ENCODE measurements at places on chromosomes 16 and 17.

DNA sequence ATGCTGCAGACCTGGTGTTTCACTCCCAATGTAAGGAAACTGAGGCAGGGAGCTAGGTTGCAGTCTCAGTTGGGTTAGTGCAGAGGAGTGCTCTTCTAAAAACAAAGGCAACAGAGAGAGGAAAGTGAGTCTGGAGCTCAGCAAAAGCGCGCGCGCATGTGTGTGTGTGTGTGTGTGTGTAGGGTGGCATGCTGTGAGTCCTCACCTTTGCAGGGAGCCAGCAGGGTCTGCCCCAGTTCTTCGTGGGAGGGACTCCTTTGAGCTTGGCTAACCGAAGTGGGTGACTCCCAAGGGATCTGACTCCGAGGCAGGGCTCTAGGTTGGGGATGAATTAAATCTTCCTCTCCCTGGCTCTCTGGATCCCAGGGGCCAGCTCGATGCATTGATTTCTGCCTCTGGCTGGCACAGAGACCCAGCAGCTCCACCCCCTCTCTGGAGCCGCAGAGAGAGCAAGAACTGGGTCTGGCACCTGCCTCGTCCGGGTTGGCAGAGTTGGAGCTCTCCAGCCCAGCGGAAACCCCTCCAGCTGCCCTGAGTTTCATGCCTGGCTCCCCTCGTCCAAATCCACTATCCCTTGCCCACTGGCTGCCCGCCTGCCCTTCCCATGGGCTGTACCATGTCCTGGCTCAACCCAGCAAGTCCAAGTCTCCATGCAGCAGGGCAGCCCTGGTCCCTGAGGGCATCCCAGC, 1.3 kb upstream of the BTBD17 start:
- no peak for DNase-seq

DNA sequence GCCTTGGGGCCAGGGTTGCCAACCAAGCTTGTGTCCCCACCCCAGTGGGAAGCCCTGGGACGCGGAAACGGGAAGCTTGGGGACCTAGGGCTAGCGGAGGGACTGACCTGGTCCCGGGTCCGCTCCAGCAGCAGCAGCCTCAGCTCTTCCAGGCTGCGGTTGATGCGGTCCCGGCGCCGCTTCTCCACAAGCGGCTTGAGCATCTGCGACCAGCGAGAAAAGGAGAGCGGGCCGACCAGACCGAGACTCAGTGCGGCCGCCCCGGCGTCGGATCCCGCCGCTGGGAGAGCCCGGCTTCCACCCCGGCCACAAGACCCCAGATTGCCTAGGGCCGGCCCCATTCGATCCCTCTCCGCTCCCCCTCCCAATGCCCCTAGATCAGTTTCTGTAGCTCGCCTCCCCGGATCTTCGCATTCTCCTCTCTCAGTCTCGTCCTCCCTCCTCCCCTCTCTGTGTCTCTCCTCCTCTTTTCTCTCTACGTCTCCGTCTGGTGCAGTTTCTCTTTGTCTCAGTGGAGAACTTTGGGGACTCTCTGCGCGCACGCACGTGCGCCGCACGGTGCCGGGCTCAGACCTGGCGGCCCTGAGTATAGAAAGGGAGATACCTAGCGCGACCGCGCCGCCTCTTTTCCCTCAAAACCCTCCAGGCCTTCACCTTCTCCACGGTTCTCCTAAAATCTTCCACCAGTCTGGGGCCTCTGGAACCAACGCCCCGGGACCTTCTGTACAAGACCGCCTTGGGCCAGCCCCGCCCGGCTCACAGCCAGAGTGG, 797 bp downstream of the HES7 start:
- DNase-seq: peak; percentile 27

DNA sequence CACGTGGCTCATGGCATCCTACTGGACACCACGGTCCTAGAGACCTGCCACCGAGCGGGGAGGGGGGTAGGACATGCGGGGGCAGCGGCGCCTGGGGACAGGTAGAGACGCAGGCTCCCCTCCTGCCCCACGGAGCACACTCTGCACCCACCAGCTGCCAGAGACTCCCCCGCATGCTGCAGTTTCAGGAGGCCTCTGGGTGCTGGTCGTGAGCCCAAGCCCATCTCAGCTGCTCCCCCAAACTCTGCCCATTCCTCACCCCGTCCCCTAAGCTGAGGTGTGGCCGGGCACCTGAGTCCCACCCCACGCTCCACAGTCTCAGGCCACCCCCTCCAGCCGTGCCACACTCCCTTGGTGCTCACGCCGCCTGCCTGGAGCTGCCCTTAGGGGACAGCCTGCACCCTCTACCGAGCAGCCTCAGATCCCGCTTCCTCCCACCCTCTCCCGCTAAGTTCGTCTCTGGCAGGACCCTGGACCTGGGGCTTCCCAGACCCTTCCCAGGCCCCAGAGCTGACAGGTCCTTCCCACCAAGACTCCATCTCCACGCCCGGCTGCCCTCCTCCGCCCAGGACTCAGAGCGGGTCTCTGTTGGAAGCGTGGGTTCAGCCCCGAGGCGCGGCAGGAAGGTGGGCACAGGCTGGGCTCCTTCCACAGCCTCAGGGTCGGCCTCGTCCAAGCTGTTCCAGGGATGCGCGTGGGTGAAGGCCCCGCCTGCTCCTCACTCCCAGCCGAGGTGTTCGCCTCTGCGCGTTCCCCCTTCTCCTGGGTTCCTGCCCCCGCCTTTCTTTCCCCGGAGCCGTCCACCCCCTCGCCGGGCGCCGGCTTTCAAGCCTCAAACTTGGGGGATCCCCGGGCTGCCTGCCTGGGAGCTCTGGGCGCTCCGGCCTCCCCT, 1.3 kb downstream of the RAB40B start:
- DNase-seq: no peak

DNA sequence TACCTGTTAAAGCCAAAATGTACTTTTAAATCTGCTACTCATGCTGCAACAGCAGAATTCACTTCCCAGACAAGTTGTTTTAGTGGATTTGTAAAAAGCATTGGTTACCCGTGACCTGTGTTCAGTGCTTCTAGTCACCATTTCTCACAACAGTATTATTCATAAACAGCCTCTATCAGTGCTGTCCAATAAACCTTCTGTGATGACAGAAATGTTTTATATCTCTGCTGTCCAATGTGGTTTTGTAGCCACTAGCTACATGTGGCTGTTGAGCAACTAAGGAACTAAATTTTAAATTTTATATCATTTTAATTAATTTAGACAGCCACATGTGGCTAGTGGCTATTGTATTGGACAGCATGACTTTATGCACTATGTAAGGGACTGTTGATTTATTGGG, 12.6 kb downstream of the MAP3K3 start:
- DNase-seq: no peak

GRCh38 chr17:28554565-28554964, 2.1 kb upstream of the UNC119 start:
- no peak for DNase-seq

DNA sequence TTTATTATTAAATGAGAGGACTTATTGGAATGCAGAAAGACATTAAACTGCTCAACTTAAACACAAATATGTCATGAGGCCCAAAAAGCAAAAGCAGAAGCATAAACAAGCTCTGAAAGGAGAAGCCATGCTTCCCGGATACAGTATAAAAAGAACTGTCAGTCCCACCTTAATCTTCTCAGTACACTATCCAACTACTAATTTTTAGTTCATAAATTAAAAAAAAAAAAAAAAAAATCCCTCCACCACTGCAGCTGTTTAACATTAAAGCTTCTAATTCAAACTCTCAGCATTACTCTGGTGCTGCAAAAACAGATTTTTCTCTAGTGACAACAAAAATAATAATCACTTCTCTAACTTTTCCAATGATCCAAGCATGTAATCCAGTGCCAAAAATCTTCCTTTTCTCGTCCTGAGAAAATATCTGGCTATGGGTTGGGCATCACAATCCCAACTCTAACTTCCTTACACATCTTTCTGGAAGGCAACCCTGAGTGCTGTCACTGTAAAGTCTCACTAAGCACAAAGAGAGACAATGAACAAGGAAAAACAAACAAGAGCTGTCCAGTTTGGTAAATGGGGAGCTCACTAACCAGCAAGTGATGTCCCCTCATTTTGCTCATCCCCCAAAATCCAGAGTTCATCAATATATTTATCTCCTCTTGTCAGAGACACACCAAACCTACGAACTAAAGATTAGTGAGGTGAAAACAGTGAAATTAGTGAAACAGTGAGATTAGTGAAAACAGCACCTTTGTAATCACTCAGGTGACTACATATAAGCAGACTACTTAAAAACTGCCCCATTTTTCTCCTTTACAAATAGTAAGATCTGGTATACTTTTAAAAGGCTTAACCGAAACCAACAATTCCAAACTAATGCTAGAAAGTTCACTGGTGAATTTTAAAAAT, 5.5 kb downstream of the USP32 start:
- DNase-seq: no peak

DNA sequence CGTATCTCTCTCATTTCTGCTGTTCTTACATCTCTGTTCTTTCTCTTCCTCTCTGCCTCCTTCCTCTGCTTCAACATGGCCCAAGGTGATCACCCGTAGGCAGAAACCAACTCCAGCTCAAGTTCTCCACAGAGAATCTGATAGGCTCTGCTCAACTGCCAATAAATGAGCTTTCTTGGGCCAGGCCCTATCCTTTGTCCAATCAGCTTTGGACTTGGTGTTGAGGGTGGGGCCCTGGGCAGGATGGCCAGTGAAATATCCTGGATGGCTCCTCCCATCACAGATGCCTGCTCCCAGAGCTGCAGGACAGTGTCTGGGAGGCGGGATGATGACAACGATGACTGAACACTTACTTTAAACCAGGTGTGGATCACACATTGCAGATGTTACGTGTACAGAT, 17.4 kb upstream of the BRD7 start:
- DNase-seq: no peak

DNA sequence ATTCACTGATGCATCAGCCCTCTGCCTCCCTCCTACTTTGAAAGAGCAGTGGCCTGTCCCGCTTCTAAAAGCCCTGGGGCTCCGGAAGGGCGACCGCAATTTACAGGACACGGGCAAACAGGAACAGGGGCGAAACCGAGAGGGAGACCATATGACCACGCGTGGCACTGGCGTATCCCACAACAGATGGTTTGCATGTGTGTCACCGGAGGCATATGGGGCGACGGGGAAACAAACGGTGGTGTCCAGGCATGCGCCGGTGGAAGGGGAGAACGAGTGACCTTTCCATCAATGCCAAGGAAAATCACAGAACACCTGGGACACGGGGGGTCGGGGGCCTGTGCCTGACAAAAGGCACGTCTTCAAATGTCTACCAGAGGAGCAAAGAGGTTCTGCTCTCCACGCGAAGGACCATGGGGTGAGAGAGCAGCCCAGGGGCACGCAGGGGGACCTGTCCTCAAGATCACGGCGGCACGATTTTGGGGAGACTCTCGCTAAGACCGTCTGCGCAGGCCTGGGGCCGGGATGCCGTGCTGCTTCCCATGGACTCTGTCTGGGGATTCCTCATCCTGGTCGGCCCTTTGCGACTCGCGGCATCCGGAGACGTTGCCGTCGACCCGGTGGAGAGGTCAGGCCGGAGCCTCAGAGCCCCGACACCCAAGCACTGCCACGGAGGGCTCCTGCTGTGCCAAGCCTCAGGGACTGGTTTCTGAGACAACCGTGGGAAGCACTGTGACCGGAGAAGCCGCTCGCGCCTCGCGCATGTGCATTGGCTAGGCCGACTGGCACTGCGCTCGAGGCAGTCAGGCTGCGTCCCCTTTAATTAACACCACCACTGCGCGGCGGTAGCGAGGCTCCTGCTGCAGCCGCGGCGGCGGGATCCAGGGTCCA, 12.8 kb upstream of the KCNJ18 start:
- DNase-seq: no peak

GRCh38 chr16:55569025-55569424, 2.5 kb downstream of the CAPNS2 start:
- DNase-seq: no peak

- DNase-seq: no peak
Measured at GRCh38 chr16:12462426-12463280, 341.0 kb downstream of the CPPED1 start.

- no peak for DNase-seq
Measured at GRCh38 chr17:10304758-10305300, 68.0 kb downstream of the MYH13 start.

GRCh38 chr17:38724337-38724988, 5.7 kb upstream of the CISD3 start:
- DNase-seq: no peak

DNA sequence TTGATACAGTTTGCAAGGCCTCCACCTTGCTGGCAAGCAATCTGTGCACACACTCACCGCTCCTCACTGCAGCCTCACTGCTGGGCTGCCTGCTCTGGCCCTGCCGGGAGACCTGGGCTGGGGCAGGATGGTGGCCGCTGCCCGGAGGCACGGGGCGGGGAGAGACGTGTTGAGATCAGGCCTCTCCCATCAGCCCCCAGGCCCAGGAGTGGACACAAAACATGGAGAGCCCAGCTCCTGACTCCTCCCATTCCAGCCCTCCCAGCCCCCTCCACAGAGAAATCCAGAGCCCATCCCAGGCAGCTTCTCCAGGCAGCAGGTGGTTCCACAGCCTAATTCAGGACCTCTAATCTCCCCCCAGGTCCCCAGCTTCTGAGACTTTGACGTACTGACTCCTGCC, 23.1 kb upstream of the RPL38 start:
- DNase-seq: no peak

DNA sequence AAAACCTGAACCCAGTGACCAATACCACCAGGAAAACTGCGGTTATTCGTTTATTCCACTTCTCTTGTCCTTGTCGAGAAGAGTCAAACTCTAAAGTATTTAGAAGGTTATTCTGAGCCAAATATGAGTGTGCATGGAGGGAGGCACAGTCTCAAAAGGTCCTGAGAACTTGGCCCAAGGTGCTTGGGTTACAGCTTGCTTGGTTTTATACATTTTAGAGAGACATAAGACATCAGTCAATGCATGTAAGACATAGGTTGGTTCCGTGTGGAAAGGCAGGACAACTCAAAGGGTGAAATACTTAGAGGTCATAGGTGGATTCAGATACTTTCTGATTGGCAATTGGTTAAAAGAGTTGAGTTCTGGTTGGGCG, 681 bp upstream of the TRAP1 start:
- DNase-seq: no peak

- no peak for DNase-seq
Measured at GRCh38 chr17:57726213-57726790, 18.8 kb downstream of the CCDC182 start.

DNA sequence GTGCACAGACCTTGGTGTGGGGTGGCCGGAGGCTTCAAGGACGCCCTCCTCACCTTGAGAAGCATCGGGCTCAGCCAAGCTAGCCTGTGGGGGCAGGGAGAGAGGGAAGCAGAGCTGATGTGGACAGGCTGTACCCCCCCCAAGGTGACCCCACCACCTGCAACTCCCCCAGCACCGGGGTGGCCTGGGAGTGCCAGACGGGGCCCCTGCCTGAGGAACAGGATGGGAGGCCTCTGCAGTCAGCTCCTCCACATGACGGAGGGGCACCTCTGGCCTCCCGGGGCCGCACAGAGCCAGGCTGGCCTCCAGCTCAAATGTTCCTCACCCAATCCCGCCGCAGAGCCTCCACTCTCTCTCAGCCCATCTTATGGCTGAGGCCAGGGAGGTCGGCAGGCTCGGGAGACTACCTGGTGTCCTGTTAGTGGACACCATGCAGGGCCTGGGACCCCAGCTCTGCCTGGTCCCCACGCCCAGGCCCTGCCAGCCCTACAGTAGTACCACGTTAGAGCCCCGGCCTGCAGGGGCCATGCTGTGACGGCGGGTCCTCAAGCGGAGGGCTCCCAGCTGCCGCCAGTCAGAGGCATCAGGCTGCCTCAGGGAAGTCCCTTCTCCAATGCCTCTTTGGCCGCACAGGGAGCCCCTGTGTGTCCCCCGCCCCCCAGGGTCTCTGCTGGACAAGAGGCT, 19.4 kb upstream of the SLC38A10 start:
- DNase-seq: no peak

- no peak for DNase-seq
Measured at GRCh38 chr17:57640079-57640478, 105.0 kb downstream of the CCDC182 start.
